ENCODE measurements at places on chromosomes 12 and 14. TPM values are rescaled to one million over a fixed set of nuclear protein-coding genes. Genes with fewer than 3 reads are reported as not detected.

SETD1B gene
- total RNA-seq, result 19.7 TPM

DNA sequence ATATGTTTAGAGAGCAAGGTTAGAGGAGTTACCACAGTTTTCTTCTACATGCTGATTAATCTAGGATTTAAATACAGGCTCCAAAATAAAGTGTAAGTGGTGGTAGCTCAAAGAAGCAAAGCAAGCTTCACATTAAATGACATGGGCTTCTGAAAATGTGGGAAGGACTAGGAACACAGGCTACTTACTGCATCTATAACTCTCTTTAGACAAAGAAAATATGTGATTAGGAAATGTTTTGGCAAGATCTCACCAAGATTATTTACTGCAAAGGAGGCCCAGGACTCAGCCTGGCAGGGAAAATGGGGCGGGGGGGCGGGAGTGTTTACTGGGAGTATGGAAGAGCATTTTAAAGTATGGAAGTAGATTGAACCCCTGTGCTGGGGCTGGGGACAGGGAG, 39.4 kb downstream of the ETV6 start:
- no peak overlapping the region for H3K27ac ChIP-seq
- no peak for DNase-seq
- no peaks in the 10 kb centered on the region for H3K27me3 ChIP-seq
- no peak overlapping the region for H3K4me3 ChIP-seq

- DNase-seq, result no peak
- H3K27me3 ChIP-seq, result no peaks in the 10 kb centered on the region
- H3K4me1 ChIP-seq, result no peaks in the 10 kb centered on the region
- H3K27ac ChIP-seq, result no peak overlapping the region
- H3K36me3 ChIP-seq, result no peaks in the 10 kb centered on the region
Observed at GRCh38 chr12:58548801-58549200, 371.5 kb downstream of the LRIG3 start.

DNA sequence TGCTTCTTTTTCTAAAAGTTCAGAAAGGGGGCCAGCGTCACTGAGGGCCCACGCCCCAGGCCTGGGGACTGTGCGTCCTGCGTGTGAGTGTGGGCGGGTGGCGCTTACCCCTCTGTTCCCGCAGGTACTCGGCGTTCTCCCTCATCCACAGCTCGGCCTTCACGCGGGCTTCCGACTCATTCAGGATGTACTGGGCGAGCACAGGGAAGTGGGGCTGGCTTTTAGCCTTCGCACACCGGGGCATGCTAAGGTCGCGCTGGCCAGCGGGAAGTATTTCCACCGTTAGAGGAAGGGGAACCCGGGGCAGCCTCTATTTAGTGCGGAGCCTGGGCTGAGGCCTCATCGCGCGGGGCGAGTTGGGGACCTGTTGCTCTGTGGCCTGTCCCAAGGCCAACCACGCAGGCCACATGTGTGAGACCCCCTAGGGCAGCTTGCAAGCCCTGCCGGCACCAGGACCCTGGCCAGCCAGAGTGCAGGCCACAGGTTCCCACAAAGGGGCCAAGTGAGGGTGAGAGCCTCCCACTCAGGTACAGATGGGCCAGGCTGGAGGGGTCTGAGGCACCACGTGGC, 29.2 kb upstream of the BTBD6 start:
- peaks cover 5% of the 10 kb centered on the region for H3K4me1 ChIP-seq
- no peak for DNase-seq
- peaks cover 67% of the 10 kb centered on the region for H3K36me3 ChIP-seq
- no peak overlapping the region for H3K4me3 ChIP-seq

GRCh38 chr14:97771340-97772045, 974.3 kb downstream of the VRK1 start:
- no peaks in the 10 kb centered on the region for H3K4me1 ChIP-seq
- no peaks in the 10 kb centered on the region for H3K36me3 ChIP-seq
- DNase-seq, result no peak

GRCh38 chr14:89429199-89430181, 12.5 kb upstream of the FOXN3 start:
- H3K36me3 ChIP-seq, result no peaks in the 10 kb centered on the region
- peak overlapping the region; percentile 50 for H3K4me3 ChIP-seq
- no peak for DNase-seq
- H3K27ac ChIP-seq, result peak overlapping the region; percentile 74
- peaks cover 57% of the 10 kb centered on the region for H3K4me1 ChIP-seq

GRCh38 chr12:96064966-96065365, 29.6 kb upstream of the LTA4H start:
- peaks cover 21% of the 10 kb centered on the region for H3K4me1 ChIP-seq
- no peak overlapping the region for H3K27ac ChIP-seq
- H3K27me3 ChIP-seq, result no peaks in the 10 kb centered on the region
- no peaks in the 10 kb centered on the region for H3K36me3 ChIP-seq
- DNase-seq, result no peak
- no peak overlapping the region for H3K4me3 ChIP-seq
